ENCODE measurements at places on chromosomes 2 and 18.

DNA sequence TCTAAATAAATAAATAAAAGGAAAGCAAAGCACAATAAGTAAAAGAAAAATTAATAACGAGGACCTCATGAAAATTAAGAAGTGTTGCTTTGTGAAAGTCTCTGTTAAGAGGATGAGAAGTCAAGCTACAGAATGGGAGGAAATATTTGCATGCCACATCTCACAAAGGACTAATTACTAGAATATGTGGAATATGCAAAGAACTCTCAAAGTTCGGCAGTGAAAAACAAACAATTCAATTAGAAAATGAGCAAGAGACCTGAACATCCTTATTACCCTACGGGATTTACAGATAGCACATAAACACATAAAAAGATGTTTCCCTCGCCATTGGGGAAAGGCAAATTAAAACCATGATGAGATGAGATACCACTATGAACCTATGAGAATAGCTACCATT lies 23.3 kb downstream of the CYP26B1 start:
- no peak for DNase-seq

DNA sequence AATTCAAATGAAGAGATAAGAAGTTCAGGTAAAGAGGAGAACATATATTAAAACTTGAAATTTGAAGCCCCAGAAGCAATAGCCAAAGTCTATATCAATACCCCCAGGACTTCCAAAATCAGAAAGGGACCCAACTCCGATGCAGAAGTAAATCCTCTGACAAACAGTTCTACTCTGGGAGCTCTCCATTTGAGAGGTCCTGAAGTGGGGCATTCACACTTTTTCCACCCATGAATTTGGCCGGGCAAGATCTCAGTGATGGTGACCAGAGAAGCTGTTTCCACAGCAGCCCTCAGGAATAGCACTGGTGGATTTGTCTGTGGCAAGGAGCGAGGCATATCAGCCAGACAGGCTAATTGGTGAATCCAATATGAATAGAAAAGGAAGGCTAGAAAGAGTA lies 313.6 kb upstream of the MC4R start:
- DNase-seq, result no peak

- no peak for DNase-seq
Observed at GRCh38 chr18:74291472-74291770, 342 bp downstream of the CYB5A start.

GRCh38 chr2:201831469-201831868 lies 25.1 kb downstream of the CDK15 start:
- no peak for DNase-seq

GRCh38 chr2:237072067-237072931 lies 13.4 kb upstream of the COPS8 start:
- DNase-seq, result no peak
